GM12865 (cell line): ENCODE measurements at places on chromosomes 2 and 18.

DNA sequence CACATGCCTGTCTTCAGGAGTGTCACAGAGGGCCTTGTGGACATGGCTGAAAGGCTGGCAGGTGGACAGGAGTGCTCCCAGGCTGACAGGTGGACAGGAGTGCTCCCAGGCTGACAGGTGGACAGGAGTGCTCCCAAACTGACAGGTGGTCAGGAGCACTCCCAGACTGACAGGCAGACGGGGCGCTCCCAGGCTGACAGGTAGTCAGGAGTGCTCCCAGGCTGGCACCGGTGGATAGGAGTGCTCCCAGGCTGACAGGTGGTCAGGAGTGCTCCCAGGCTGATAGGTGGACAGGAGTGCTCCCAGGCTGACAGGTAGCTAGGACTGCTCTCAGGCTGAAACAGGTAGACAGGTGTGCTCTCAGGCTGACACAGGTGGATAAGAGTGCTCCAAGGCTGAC, 16.6 kb downstream of the ANO7 start:
- no peak for DNase-seq

DNA sequence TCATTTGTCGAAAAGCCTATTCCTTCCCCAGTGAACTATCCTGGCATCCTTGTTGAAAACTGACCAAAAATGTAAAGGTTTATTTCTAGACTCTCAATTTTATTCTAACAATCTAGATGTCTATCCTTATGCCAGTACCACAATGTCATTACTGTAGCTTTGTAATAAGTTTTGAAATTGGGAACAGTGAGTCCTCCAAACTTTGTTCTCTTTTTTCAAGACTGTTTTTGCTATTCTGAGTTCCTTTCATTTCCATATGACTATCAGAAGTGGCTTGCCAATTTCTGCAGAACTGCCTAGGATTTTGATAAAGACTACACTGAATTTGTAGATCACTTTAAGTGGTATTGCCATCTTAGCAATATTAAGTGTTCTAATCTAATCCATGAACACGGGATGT, 9.7 kb downstream of the STARD7 start:
- DNase-seq, result no peak

GRCh38 chr2:231415029-231415428, 19.5 kb downstream of the B3GNT7 start:
- no peak for DNase-seq

DNA sequence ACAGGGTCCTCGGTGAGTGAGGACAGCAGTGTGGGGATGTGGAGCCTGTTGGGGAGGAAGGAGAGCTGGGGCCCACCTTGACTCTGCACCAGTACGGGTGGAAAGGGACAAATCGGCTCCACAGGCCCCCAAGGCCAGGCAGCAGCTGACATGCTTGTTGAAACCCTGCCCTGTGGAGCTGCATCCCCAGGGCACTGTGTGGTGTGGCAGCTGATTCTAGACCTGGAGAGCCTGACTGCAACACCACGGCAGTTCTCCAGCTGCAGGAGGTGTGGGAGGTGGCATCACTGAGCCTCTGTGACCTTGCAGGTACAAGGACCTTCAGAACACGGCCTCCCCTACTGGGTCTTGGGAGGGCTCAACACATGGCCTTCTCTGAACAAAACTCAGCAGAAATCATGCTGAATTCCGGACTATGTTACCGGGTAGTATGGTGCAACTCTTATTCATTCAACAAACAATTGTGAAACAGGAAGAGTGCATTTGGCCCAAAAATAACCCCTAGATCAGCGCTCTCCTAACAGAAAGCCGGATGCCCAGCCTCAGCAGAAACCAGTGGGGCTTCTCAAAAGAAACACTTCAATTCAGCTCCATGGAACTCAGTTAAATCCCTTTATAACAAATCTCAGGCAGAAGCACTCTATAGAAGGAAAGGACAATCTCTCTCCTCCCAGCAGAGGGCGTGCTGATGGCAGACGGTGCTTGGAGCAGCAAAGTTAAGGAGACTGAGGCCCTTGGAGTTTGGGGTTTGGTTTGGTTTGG, 104.4 kb upstream of the SALL3 start:
- peak; percentile 3 for DNase-seq

DNA sequence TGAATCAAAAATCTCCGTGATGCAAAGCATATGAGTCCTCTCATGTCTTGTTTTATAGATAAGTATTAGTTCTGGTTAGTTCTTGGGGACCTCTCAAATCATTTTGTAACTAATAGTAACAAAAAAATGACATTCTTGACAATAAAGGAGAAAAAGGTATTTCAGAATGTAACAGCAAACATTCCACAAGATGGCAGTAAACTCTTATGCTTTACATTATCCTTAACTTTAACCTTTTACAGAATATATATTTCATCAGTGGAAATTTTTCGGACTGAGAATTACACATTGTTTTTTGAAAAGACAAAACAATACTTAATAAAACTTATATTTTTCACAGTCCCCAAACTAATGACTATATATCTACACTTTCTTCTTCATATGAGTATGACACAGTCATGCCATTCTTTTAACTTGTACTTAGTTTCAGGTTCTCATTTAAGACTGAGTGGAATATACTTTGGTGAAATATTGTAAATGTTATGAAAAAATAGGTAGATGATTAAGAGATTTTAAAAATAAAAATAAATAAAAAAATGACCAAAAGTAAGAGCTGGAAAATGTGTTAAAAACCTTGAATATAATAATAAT, 142.9 kb upstream of the NXPH2 start:
- no peak for DNase-seq

DNA sequence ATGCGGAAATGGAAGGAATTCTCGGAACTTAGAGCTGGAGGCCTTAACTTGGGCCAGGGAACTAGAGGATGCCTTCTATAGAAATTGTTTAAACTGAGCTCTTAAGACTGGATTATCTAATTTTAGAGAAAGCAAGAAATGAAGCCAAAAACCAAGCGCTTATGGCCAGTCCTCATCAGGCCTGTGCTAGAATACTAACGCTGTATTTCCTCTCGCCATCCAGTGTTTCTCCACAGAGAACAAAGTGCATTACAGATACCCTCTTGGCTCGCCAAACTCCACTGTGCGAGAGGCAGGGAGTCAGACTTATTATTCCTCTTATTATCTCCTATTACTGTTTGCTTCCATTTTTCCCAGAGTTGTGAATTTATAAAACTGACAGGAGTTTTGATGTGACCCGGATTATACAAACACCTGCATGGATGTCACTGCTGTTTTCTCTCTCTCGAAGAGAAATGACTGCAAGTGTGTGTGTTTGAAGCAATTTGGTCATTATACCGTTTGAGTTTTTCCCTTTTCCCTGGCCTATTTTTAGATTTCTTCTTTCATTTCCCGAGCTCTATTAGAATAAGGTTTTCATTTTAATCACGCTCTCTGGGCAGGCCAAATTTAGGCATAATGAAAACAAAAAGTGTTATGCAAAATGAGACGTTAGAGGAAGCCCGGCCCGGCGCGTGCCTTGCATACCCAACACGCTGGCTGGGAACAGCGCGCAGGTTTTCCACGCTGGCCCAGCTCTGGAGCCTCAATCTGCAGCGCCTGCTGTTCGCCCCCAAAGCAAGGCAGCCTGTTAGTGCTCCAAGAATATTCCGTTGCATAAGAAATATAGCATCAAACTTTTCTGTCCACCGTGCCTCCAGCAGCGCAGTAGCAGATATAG, 103.3 kb downstream of the ALK start:
- DNase-seq, result no peak

DNA sequence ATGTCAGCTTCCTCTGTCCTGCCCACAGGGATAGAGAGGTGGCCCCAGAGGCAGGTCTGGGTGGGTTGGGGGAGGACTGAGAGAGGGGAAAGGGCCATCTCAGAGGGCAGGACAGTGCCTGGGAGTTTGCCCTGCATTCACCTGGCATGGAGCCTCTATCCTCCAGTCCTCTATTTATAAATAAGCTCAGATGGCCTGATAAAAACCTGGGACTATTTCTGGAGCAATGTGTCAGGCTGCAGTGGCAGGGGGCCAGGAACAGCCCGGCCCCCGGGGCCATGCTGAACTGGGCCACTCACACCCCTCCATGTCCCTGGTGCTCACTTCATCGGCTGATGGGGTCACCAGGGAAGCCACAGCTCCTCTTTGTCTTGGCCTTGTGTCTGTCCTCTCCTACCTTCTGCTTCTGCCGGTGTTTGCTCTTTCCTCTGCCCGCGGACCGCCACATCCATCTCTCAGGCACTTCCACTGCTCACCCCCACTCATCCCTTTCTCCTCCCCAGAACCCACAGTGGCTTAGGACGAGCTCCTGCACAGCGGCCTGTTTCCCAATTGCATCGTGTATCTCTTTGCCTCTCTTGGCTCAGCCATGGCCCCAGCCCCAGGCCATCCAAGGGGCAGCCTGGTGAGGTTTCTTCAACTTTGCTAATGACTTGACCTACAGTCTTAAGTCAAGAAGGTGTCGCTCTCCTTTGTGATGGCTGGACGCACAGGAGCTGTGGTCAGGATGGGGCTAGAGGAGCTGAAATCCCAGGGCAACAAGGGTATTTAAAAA, 38.8 kb downstream of the SCTR start:
- no peak for DNase-seq

DNA sequence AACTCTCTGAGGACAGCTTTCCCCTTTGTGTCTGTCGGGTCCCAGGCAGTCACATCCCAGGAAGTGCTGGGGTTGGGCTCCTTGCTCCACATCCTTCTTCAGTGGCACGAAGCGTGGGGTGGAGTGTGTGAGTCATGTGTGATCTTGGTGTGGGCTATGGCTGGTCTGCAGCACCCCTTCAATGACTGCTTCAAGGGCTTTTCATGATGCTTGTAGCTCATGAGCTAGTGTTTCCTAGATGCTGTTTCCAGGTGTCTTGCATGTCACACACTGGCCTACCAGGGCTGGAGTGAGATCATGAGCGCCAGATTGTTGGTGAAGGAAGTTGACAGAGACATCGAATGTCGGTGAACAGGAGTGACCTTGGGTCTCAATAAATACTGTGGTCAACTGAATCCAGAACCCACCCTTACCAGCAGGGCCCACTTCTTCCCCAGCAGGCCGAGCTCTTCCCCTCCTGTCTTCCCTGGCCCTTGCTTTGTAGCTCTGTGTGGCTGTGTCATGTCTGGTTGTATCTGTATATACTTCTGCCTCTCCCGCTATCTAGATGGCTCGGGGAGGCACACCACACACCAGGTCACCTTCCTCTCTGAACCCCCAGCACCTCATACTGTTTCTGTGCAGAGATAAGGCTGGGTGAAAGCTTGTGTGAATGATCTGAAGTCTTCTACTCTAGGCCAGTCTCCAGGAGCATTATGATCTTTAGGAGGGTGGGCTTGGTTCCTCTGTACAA, 3.8 kb downstream of the C2orf92 start:
- no peak for DNase-seq

DNA sequence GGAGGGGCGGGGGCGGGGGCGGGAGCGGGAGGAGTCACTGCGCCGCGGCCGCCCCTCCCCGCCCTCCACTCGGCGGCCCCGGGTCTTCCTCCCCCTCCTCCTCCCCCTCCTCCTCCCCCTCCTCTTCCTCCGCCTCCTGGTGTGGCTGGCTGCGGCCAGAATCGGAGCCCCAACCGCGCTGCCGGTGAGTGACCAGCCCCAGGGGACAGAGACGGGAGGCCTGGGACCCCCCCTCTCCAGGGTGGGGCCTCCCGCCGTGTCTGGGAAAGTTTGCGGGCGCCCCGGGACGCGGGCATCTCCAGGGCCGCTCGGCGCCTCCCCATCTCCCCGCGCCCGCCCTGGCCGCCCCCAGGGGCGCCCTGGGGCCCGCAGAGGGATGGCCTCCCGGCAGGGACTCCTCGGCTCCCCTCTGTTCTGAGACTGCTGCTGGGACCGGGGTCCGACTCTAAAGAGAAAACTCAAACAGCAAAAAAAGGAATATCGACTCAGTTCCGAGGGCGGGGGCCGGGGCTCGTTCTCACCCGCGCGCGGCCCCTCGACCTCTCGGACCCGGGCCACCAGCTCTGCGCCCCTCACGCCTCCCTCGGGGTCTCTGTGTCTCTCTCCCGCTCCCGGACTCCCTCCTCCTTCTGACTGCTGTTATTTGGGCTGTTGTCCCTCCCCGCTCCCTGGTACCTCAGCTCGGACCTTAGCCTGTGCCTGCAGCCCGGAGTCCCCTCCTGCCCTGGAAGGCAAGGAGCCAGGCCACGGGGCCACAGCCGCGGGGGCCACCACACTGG, at the start of gene STON1:
STON1 (plus strand) TSS at position 122 of the 779 bp plus-strand sequence. CDS start 50,480 bp downstream, outside the sequence.
- DNase-seq, result no peak

DNA sequence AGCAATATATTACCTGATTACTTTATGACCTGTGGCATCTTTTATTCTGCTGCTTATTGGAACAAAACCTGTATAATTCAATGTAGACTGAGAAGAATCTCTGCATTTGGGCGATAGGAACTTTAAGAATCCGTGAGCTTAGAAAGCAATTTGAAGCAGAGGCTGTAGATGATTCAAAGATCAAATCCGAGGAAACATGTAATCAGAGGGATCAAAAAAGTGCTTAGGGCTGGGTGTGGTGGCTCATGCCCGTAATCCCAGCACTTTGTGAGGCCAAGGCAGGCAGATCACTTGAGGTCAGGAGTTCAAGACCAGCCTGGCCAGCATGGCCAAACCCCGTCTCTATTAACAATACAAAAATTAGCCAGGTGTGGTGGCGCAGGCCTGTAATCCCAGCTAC, 198.4 kb downstream of the MTX2 start:
- no peak for DNase-seq

GRCh38 chr2:181253438-181253837, 203.7 kb upstream of the ITGA4 start:
- DNase-seq, result no peak

GRCh38 chr2:9273486-9274130, 67.0 kb downstream of the ASAP2 start:
- DNase-seq, result no peak

DNA sequence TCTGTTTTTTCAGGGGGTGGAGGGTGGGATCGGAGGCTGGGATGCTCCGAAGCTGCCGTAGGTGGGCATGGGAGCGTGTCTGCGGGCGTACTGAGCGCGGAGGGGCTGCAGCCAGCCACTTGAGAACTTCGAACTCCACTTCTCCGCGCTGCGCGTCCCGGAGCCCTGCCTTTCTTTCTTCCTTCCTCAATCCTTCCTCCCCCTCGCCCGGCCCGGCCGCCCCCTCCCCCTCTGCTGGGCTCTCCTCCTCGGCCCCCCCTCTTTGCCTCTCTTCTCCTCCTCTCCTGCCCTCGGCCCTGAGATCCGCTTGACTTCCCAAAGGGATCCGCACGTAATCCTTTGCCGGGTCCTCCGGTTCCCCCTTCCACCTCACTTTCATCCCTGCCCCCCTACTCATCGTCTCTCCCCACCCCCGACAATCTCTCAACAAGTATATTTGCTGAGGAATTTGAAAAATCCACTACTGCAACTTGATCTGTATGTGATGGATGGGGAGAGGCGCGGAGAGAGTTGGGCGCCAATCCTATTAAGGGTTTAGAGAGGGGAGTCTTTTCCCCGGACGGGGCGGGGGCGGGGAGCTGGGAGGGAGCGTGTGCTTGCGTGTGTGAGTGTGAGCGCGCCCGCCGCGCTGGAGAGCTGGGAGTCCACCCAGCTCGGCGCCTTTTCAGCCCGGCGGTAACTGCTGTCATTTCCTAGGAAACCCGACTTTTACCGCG, 1.1 kb downstream of the GLI2 start:
- DNase-seq, result no peak

DNA sequence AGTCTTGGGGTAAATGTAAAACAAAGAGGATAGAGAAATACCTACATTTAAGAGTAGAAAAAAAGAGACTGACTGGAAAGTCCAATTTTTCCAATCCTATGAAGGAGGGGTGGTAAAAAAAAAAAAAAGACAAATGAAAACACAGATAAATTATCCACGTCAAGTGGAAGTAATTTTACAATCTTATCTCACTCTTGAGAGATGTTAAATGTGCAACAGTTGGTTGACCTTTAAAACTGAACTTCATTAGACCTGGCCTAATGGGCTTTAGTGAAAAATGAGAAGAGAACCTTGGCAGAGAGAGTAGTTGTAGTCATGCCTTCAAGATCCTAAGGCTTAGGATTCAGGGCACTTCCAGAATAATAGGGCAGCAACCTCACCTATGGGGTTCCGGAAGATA, 20.4 kb downstream of the GALNT3 start:
- no peak for DNase-seq
